ENCODE measurements at places on chromosomes 2 and 18.

DNA sequence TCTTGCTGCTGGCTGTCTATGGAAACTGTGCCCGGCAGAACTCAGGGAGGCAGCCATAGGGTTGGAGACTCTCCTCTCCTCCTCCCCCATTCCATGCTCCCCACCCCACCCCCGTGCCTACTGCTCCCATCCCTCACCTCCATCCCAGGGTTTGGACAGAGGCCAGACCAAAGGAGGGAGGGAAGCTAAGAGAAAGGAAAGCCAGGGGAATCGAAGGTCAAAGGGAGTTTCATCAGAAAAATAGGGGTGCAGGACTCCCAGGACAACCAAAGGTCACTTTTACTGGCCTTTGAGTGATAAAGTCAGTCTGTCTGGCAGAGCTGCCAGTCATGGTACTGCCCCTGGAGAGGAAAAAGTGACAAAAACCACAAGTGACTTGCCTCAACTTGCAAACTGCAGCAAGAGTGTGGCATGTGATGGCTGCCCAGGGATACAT, 187.3 kb upstream of the CTAGE1 start:
- DNase-seq: no peak

DNA sequence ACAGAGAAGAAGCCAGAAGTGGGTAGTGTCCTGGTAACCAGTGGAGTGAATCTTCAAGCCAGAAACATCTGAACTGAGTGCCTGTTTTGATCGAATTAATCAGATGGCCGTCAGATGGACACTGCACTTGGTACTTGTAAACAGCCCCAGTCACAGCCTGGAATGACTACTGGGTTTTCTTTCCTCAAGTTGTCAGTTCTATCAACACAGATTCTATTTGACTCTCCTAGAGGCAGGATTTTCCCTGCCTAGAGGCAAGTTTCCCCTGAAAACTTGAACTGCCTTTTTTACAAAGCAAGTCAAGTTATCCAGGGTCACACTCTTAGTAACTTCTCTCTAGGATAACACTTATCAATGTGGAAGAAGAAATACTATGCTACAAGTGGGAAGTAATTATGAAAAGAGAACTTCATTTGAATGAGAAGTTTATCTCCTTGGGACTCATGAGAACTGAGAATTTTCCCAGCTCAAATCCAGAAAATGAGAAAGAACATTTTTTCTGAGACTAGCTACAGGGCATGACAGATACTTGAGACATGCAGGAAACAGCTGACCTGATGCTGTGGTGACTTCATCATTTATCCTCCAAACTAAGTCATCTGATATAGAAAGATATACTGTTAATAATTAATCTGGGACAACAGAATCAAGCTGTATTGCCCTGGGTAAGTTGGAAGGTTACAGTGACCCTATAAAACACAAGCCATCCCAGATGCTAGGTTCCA, 36.0 kb downstream of the SULT1C2 start:
- DNase-seq: no peak

- DNase-seq: no peak
These were observed 282.3 kb downstream of the DYSF start for GRCh38 chr2:71735676-71736075.

- no peak for DNase-seq
These were observed 113.5 kb downstream of the NDUFA10 start for GRCh38 chr2:239911641-239912071.

- no peak for DNase-seq
These were observed 33.0 kb downstream of the LINC00305 start for GRCh38 chr18:64115881-64116280.

- DNase-seq: no peak
These were observed 9.7 kb upstream of the ATG16L1 start for GRCh38 chr2:233241803-233242202.

- no peak for DNase-seq
These were observed 99.7 kb downstream of the ICA1L start for GRCh38 chr2:202771741-202772460.

DNA sequence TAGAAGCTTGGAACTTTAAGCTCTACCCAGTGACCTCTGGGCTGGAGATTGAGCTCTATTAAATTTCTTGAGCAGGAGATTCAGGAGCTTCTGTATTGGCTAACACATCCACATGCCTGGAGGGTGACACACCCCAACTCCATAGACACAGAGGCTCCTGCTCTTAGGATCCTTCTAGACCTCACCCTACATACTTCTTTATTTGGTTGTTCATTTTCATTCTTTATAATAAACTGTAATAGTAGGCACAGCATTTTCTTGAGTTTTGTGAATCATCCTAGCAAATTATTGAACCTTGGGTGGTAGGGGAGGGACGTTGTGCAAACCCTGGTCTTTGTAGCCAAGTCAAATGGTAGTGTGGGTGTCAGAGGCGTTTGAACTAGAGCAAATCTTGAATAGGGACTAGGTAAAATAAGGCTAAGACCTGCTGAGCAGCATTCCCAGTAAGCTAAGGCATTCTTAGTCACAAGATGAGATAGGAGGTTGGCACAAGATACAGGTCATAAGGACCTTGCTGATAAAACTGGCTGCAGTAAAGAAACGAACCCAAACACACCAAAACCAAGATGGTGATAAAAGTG, 323.8 kb upstream of the GALNT5 start:
- DNase-seq: no peak

- DNase-seq: no peak
These were observed 308.3 kb upstream of the SLC8A1 start for GRCh38 chr2:40760071-40760666.

DNA sequence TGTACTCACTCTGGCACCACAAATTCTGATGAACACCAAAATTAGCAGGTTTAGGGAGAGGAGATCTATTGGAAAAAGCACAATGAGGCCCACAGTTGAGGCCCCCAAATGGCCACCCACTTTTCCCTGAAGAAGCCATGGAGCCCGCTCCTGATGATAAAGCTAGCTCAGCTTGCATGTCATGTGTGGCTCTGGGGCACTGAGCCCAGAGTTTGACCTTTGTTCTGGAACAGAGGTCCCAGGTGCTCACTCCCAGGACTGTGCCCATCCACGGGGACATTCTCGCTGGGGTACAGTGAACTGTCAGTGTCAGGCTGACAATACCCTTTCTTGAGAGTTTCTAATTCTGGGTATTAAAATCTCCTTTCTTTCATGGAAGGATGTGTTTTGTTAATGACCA, 36.2 kb downstream of the XDH start:
- DNase-seq: no peak

DNA sequence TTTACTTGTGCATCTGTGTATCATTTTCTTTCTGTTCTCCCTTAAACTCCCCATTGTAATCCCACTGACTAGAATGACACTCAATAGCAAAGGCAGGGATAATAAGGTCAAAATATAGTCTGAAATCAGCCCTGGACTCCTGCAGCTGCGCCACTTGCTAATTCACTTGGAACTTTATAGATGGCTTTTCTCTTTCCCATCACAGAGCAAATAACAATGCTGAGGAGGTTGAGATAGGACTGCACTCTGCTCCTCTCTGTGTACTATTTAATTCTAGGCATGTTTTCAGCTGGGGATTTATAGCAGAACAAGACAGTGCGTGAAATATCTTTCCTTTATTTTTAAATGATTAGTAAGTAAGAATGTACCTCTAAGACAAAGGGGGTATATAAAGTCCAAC, 324.2 kb downstream of the LNPK start:
- DNase-seq: no peak

DNA sequence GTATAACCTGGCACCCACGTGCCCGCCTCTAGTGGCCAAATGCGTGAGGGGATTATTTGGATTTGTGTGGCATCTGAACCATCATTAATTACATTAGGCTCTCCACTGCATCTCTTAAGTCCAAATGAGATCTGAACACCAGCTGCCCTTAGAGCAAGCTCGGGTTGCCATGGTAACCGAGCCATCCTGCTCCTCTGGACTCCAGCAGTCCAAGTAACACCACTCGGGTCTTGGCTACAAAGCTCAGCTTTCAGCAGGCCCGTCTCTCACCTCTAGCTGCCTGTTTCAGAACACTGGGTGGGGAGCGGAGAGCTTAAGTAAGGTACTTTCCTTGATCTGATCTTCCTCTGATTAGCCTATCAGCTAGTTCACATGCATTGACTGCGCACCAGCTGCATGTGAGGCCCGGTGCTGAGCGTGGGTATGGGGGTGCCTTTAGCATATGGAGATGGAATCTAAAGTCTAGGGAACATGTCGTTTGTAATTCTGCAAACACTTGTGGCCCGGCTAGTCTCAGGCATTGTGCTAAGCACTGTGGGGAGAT, 14.1 kb upstream of the CYS1 start:
- DNase-seq: no peak

GRCh38 chr2:127050803-127051115, 56.2 kb downstream of the BIN1 start:
- DNase-seq: no peak

GRCh38 chr2:148643421-148643820, 1.1 kb upstream of the EPC2 start:
- peak; percentile 9 for DNase-seq

Measured in GM19239 (cell line).